ENCODE measurements at places on chromosomes 16 and 17.

- no peak for DNase-seq
Observed at GRCh38 chr17:39946551-39947330, 16.1 kb upstream of the GSDMA start.

- no peak for DNase-seq
Observed at GRCh38 chr16:80023865-80024264, 423.3 kb upstream of the MAF start.

DNA sequence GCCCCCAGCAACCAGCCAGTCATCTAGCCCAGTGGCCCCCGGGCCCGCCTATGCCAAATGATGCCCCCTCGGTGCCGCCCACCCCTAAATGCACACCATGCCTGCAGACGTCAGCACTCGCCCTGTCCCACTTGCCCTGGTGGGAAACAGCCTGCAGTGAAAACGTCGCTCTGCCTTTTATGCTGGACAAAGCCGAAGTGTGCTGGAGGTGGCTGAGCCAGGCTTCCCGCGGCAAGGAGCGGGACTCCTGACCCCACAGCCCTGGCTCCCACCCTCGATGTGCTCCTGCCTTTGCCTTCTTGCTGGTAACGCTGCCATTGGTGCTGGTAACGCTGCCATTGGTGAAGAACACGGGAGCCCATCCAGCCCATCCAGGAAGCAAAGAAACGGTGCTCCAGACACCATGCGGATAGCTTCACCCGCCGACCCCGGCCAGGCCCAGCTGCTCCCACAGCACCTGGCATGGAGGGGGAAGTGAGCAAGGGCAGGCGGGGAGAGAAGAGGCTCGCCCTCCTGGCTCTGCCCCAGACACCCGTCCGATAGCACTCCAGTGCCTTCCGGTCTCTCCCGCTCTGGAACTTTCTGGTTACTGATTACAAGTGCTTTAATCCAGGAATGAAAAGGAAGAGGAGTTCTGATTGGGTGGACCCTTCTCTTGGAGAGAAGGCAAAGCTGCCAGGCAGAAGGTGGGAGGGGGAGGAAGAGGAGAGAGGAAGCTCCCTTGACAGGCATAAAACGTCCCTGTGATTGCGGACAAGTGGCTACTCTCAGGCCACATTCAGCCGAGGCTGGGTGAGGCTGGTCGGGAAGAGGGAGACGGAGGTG, 4.0 kb upstream of the BAIAP2 start:
- DNase-seq, result peak; percentile 71

- no peak for DNase-seq
Observed at GRCh38 chr16:56630134-56630533, 2.3 kb upstream of the MT1M start.

- DNase-seq, result no peak
Observed at GRCh38 chr16:89134269-89134668, 37.3 kb upstream of the CDH15 start.

GRCh38 chr17:44768505-44769142, 9.8 kb downstream of the ADAM11 start:
- peak; percentile 21 for DNase-seq

GRCh38 chr17:73705594-73705993, 61.3 kb upstream of the SDK2 start:
- DNase-seq, result no peak

GRCh38 chr16:79595931-79596450, 4.5 kb downstream of the MAF start:
- no peak for DNase-seq

DNA sequence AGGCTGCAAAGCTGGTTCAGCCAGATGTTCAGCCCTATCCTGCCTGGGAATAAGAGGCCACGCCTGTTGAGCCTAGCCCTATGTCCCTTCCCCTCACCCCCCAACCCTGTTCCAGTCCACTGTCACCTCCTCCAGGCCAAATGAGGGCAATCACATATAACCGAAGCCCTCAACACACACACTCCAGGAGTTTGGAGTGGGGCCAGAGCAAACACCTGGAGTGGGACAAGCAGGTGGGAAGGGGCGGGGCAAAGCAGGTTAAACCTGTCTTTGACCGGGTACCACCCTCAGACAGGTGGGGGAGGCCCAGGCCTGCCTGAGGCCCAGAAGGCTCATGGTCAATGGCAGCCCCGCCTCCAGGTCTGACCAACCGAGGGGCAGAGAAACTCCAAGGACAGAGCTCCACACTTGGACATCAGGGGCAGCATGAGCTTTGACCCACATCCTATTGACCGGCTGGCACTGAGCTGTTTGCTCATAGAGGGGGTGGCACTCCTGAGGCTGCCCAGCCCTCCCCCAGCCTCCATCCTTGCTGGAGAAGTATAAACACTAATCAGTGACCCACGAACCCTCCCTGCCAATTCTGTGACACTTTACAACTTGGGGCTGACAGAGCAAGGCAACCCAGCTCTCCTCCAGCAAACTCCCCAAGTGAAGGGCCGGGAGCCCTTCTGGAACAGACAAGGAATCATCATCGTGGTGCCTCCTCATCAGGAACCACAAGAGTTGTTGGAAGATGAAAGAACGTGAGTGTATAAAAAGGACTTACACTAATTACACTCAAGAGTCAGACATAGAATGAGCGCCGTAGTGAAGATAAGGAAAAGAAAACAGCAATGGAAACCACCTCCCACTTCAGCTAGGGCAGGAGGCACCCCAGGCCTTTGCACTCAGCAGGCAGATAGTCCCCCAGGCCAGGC, 1.5 kb downstream of the ESRP2 start:
- no peak for DNase-seq

DNA sequence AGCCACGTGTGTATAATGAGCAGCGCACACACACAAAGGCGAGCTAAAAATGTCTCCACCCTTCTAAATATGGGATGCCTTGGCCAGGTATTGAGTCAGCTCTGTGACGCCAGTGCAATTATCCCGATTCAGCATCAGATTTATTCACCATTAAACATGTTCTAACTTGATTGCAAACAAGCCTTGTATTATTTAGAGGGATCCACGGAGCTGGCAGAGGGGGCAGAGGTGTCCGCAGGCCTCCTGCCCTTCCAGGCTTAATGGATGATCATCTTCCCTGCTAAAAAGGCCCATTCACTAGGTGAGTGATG, 591.7 kb downstream of the MAF start:
- DNase-seq, result no peak

DNA sequence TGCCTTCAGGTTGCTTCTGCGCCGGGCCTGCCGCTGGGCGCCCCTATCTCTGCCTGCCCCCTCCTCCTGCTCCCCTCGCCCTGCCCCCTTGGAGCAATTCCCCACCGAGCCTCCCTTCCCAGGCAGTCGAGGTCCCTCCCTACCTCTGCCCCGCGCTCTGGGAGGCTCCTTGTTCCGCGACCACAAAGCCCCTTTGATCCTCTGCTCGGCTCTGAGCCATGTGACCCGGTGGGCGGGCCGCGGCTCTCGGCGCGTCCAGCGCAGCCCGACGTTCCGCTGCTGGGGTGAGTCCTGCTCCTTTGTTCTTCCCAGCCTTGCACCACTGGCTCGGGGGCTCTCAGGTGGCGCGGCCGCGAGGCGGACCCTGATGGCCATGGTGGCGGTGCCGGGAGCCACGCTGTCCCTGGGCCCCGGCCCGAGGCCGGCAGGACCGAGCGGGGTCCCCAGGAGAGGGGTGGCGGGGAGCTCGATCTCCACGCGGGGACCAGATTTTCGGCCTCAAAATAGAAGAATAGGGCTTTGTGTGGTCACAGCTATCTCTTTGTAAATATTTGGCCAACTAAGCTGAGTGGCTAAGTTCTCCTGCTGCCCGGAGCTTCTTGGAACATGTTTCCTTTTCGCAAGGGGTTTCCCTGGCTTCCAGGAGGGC, 310.6 kb downstream of the SEC14L1 start:
- DNase-seq, result peak; percentile 87

- DNase-seq, result no peak
Observed at GRCh38 chr17:6255322-6255721, 179.6 kb downstream of the AIPL1 start.

DNA sequence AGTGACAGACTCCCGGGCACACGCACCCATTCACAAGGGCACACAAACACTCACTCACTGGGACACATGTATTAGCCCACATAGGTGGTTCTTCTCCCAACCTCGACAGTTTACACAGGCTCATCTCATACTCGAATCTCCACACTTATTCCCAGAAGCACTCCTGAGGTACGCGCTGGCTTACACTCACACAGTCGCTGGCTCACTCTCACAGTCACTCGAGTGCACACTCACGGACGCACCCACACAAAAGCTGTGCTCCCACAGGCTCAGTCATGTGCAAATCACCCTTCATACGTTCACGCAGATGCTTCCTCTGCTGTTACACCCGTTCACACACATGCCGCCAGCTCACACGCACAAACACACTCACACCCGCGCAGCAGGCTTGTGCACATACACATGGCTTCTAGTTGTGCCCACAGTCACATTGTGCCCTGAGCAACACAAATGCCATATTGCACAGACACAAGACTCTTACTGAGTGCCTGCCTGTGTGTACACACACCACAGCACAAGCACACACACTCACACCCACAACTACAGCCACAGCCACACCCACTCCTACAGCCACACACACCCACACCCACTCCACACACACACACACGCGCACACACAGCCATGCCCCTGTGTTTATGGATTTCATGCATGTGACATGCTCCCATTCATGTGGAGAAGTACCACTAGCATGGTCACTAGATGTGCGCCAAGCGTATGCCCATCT, 8.4 kb upstream of the PRR29 start:
- no peak for DNase-seq

GRCh38 chr17:34499576-34499975, 79.8 kb upstream of the TMEM132E start:
- DNase-seq, result no peak

DNA sequence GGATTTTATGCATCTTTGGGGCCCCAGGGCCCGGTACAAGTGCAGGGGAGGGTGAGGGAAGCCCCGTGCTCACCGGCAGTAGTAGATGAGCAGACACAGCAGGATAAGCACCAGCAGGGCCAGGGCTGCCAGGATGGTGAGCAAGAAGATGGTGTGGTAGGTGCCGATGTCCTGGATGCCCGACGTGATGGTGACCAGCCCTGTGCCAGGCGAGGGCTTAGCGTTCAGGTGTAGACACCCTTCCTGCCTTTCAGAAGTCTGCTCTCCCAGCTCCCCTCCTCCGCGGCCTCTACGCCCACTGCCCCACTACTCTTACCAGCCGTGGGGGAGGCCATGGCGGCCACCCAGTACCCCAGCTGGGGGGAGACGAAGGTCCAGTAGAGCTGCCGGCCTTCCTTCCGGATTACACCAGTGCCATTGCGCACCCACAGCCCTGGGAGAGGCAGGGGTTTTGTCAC, 8.0 kb downstream of the FAM171A2 start:
- peak; percentile 63 for DNase-seq

- DNase-seq, result no peak
Observed at GRCh38 chr16:15653227-15653626, 3.2 kb downstream of the NDE1 start.

GRCh38 chr17:30956764-30957374, 14.0 kb upstream of the RNF135 start:
- DNase-seq, result no peak

DNA sequence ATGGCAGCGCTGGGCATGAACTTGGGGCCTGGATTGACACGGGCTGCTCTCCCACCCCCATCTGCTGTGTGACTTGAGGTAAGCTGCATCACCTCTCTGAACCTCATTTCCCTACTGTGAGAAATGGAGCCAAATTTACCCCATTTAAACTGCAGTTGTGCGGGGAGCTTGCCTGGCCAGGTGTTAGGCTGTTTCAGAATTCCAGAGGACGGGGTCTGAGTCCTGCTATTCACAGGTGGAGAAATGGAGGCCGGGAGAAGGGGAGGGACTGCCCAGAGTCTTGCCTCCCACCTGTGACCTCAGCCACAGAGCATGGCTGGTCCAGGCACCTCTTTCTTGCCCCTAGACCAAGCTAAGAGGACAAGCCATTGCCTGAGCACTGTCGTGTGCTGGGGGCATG, 12.8 kb downstream of the KCNJ12 start:
- no peak for DNase-seq

DNA sequence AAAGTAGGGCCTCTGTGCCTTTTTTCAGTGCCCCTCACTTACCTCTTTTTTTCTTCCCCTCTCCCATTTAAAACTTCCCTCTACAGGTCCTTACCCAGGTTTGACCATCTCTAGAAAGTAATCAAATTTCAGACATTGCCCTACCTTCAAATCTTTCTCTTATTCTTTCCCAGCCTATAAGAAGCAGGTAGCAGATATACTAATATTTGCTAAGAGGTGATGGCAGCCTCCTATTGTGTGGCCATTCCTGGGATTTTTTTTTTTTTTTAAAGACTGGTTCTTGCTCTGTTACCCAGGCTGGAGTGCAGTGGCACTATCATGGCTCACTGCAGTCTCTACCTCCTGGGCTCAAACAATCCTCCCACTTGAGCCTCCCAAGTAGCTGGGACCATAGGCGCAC, 111.1 kb upstream of the HAS3 start:
- no peak for DNase-seq

DNA sequence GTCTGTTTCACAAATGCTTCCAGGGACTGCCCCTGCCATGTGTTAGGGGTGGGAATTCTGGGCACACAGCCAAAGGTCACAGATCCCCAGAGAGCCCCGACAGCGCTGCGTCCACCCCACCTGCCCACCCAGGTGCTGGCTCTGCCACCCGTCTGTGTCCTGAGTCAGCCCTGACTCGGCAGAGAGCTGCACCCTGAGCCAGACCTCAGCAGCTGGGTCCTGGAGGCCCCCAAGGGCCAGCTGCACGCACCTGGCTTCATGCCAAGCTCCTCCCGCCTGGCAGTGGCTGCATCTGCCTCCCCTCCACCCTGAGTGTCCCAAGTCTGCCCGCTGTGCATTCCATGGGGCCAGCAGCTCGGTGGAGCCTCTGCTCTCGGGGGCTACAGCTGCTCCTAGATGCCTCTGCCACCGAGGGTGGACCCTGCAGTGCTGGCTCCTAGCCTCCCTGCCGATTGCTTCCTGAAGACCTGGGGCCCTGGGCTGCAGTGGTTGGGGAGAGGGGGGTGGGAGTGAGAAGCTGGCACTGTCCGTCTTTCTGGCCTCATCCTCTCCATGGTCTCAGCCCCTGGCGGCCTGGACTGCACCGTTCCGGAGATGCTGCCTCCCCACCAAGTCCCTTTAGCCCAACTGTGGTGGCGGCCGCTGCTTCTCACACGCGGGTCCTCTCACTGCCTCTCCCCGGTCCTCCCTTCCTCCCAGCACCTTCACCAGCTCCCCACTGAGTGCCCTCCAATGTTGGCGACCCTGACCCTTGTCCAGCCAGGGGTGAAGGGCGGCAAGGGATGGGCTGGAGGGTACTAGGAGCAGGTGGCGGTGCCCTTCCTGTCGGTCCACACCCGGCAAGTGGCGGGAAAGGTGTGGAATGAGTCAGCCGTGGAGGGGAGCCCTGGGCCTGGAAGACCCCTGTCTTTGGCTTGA, 3.0 kb downstream of the SECTM1 start:
- no peak for DNase-seq

- no peak for DNase-seq
Observed at GRCh38 chr16:16782153-16782552, 403.2 kb downstream of the NPIPA7 start.

DNA sequence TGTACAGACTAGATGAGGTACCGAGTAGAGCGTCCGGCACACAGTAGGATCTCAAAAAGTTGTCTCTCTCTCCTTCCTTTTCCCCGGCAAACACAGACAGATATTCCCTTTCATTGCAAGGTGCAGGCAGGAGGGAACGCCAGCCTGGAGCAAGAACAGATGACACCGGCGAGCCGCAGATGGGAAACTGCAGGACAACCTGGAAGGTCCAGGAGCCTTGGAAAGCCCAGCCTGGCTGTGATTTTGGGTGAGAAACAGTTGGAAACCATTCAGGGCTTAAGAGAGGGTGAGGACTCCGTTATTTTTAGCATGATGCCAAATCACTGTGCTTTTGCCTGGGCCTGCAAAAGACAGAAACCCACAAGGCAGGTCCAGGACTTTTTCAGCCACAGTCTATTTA, 7.3 kb downstream of the CDH11 start:
- no peak for DNase-seq

GRCh38 chr16:63312346-63312745, 1276.1 kb upstream of the CDH8 start:
- no peak for DNase-seq
